BJ (cell line): ENCODE measurements at places on chromosomes 13 and 19.

GRCh38 chr13:30791354-30792001 lies 56.1 kb downstream of the ALOX5AP start:
- DNase-seq: no peak

DNA sequence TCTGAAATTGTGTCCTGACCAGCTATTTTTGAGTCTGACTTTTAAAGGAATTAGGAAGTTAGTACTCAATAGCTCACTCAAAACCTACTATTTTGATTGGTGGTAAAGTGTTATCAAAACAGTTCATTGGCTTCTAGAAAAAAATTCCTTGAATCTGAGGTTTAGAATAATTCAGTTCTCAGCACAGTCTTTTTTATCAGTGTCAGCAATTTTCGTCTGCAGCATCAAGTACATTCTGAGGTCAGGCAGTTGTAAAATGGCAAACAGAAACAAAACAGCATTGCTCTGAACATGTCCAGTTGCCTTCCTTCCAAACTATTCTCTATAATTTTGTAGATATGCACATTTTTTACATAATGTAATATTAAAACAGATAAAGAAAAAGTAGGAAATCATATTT lies 1644.1 kb downstream of the SLITRK5 start:
- DNase-seq: no peak

- no peak for DNase-seq
These were observed 19.4 kb upstream of the PLEKHF1 start for GRCh38 chr19:29645911-29646310.

GRCh38 chr19:50486823-50487515 lies 10.3 kb upstream of the GARIN5A start:
- no peak for DNase-seq

GRCh38 chr13:77397636-77398035 lies 70.7 kb upstream of the MYCBP2 start:
- no peak for DNase-seq

GRCh38 chr13:107099661-107100060 lies 531.7 kb upstream of the ARGLU1 start:
- DNase-seq: peak; percentile 50

GRCh38 chr19:54316746-54317107 lies 3.8 kb upstream of the LILRA5 start:
- no peak for DNase-seq

GRCh38 chr19:1455002-1455335 lies 5.0 kb downstream of the APC2 start:
- no peak for DNase-seq

DNA sequence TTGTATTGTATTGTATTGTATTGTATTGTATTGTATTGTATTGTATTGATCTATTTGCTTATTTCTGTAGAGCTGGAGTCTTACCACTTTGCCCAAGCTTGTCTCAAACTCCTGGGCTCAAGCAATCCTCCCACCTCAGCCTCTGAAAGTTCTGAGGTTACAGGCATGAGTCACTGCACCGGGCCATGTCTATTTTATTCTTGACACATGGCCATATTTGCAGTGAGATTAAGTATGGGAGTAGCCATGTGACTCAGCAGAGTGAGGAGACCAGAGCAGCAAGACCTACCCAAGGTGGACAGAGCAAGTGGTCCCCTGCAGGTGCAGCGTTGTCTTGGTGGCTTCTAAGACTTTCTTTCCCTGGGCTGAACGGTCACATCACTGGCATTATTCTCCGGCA lies 49.1 kb upstream of the UBAC2 start:
- DNase-seq: peak; percentile 47

- no peak for DNase-seq
These were observed 661 bp upstream of the MIR17HG start for GRCh38 chr13:91346850-91347201.

DNA sequence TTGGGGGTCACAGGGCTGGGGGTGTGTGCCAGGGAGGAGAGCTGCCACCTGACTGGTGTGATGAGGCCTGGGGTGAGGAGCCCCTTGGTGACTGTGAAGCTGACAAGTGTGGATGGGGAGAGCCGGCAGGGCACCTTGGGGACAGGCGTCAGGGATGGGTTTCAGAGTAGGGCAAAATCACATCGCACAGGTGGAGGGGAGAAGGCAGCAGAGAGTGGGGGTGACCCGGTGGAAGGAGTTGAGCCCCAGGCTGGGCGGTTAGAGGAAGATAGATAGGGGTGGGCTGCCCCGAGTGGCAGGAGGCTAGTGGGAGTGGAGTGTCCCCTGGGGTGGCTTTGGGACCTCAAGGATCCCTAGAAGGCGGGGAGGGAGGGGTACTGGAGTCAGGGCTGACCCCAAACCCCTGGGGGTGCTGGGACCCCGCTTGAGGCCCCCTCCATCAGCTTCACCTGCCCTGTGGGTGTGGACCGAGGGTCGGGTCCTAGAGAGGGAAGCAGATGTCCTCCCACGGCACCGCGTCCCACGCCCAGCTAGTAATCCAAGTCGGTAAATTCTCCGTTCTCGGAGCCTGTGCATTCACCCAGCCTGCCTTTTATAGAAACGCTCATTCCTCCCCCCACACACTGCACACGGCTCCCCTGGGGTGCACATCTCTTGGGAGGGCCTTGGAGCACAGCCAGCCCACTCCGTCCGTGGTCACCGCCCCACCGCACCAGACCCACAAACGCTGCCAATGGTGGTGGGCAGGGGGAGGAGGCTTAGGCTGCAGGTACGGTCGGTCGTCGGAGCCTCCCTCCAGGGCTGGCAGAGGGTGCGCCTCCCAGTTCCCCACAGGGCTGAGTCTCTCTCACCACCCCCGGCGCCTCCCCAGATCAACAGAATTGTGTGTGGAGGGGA lies 2.4 kb downstream of the CTXN1 start:
- DNase-seq: no peak

- DNase-seq: no peak
These were observed 749 bp upstream of the CPT1C start for GRCh38 chr19:49690079-49690655.

GRCh38 chr19:1856345-1856697 lies 7.1 kb downstream of the KLF16 start:
- DNase-seq: no peak

DNA sequence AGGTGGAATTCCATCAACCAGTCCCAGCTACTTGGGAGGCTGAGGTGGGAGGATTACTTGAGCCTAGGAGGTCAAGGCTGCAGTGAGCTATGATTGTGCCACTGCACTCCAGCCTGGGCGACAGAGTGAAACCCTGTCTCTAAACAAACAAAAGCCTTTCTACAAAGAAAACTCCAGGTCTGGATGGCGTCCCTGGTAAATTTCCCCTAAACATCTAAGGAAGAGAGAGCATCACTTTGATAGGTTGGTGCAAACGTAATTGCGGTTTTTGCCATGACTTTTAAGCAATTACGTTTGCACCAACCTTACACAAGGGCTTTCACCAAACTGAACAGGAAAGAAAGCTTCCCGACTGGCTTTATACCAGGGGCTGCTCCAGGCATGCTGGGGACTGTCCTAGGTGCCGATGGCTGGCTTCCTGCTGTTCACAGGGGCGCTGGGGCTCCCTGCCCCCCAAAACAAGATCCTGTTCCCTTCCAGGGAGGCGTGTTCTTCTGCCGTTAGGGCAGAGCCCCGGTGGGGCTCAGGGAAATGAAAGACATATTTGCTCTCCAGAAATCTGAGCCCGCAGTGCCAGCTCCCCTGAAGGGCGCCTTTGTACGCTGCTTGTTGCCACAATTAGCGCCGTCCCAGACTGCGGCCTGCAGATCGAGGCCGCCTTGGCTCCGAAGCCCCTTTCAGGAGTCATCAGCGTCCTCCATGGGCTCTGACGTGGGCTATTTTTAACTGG lies 38.7 kb upstream of the KLF2 start:
- no peak for DNase-seq

DNA sequence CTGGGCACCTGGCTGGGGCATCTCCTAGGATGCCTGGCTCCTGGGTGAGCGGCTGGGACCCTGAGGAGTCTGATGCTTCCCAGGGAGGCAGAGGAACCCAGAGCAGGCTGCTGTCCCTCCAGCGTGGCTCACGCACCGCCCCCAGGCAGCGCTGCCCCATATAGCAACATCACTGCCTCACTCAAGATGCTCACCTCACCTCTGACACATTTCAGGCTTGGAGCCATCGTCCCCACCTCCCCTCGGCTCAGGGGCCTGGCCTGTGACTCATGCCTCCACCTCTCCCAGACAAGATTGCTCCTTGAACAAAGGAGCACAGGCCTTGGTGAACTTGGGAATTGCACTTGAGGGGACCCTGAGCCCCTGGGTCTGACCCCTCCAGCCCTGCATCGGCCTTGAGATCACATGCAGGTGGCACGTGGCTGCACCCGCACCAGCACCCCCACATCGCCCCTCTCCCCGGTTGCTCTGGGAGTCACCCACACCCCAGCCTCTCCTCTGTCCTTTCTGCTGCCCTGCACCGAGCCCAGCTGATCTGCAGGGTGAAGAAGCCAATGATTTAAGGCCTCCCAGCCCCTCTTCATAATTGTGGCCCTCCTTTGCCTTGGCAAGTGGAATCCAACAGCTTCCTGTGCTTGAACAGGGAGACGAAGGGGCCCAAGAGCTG lies 11.2 kb downstream of the CEBPA start:
- DNase-seq: no peak

DNA sequence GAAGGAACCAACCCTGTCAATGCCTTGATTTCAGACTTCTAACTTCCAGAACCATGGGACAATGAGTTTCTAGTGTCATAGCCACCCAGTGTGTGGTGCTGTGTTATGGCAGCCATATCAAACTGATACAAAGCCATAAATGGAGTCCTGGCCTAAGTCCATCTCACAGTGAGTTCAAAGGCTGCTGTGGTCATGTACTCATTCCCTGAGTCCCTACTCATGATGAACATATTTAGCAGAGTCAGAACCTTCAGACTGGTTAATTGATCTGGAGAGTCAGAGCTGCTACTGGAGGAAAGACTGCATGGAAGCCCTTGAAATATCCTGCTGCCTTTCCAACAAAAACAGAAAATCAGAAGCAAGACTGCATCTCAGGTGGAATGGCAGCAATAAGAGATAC lies 39.2 kb upstream of the CSNK1A1L start:
- DNase-seq: no peak

GRCh38 chr19:53971673-53972072 lies 8.9 kb downstream of the CACNG8 start:
- DNase-seq: no peak

DNA sequence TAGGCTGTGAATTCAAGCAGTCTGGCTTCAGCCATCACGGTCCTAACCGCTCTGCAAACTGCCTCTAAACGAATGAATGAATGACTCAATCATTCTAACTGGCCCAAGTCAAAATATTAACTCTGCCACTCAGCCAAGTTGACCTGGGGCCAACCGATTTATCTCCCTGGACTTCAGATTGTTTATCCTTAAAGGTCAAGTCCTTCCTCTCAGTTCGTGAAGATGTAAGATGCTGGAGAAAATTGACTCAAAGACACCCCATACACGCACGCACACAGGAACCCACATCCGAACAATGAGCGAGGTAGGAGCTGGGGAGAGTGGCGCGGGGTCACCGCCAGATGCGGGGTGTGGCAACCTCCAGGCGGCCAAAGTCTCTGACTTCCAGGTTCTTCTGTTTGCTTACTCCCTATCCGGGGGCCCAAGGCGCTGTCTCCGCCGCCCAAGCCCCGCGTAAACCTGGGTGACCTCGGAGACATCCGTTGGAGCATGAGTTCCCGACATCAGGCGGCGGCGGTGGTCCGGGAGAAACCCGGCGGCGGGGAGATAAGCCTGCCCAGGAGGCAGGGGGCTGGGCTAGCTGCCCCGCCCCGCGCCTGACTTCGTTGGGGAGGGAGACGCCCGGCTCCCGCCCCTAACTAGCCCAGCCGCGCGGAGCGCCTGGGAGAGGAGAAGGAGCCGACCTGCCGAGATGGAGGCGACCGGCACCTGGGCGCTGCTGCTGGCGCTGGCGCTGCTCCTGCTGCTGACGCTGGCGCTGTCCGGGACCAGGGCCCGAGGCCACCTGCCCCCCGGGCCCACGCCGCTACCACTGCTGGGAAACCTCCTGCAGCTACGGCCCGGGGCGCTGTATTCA lies at the start of gene CYP2S1:
CYP2S1 (plus strand) TSS at position 646 of the 856 bp plus-strand sequence; CDS start at position 692, 46 bp downstream.
- no peak for DNase-seq

DNA sequence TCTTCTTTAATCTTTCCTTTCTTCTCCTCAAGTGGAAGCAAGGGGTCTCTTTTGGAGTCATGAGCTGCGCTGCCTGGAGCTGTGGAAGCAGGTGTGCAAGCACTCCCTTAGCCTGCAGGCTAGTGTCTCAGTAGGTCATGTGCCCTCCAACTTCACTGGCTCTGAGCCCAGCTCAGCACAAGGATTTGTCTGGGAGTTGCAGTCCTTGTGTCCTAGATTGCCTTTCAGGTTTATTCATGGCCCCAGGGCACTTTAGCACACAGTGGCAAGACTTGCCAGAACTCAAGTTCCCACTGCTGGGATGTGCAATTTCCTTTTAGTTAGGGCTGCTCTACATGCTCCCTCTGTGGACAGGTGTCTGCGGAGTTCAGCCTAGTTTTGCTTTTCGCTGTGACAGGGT lies 211.7 kb downstream of the LIG4 start:
- DNase-seq: no peak

DNA sequence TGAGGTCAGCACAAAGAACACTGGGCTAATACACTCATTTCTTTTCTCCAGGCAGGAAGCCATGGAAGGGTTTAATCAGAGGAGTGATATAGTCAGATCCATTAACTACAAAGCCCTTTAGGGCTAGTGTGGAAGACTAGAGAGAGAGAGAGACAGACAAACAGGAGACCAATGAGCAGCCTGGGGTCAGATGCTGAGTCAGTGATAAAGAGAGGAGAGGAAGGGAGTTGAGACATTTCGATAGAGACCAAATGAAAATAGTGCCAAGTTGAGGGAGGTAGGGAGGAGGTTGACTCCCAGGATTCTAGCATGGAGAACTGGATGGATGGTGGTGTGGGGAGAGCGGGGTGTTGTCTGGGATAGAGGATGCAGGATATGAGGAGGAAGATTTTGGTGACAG lies 18.2 kb downstream of the ZNF473 start:
- DNase-seq: no peak

GRCh38 chr19:57672466-57672865 lies 3.7 kb downstream of the ZSCAN4 start:
- no peak for DNase-seq

DNA sequence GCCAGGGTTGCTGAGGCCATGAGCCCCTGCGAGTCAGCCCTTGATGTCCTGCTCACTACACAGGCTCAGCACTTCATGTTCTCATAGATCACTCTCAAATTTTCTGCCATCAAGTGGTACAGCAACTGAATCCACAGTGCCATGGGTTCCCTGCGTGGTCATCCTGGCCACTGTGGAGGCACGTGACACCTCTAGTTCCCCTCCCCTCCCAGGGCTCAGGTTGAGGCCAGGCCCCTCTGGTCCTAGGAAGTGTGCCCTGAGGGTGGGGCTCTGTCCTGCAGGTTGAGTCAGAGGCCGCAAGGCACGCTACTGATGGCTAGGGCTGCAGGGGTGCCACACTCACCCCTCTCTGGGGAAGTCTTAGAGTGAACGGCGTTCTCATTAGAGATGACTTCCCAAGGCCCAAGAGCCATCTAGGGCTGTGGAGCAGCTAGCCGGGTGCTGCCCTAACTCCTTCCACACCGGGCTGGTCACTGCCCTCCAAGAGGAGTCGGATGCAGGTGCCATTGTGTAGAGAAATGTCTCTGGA lies 39.8 kb upstream of the TPM4 start:
- DNase-seq: no peak
